Aorta (tissue), 5 donors: ENCODE measurements at places on chromosomes 4 and X. TPM values are rescaled to one million over a fixed set of nuclear protein-coding genes. Genes with fewer than 3 reads are reported as not detected.

DNA sequence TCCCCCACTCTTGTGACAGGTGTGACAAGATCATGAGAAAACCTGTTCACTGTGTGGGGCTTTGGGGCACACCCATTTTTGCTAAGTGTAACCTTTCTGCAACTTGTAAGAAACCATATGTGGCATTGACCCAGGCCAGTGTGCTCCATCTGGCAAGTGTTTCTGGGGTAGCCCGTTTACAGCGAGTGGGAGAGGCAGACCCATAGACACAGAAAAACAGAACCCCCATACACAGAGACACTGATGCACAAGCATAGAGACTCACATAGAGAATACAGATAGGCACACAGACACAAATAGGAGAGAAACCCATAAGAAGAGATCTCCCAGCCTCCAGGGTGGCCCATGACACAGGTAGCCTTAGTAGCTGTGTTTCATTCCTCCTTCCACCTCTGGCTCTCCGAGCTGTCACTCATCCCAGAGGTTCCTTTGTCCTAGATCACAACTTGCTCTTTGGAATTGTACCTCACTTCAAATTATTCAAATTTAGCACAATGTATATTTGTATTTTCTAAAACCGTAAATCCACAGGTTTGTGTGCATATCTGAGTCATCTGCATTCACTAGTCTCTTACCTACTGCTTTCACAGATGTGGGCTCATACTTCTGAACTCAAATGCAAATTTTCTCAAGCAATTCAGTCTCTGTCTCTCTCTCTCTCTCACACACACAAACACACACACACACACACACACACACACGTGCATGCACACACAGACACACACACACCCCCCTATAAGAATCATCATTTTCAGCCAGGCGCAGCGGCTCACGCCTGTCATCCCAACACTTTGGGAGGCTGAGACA lies 114.4 kb downstream of the SH3KBP1 start:
- H3K36me3 ChIP-seq, result no peaks in the 10 kb centered on the region
- no peak overlapping the region for H3K4me3 ChIP-seq
- H3K4me1 ChIP-seq, result no peaks in the 10 kb centered on the region
- H3K27ac ChIP-seq, result no peak overlapping the region
- H3K27me3 ChIP-seq, result no peaks in the 10 kb centered on the region
- no peak for DNase-seq

- no peak overlapping the region for H3K4me3 ChIP-seq
- no peaks in the 10 kb centered on the region for H3K4me1 ChIP-seq
- DNase-seq, result no peak
- no peak overlapping the region for H3K27ac ChIP-seq
- no peaks in the 10 kb centered on the region for H3K36me3 ChIP-seq
Observed at GRCh38 chr4:93775551-93775950, 53.0 kb upstream of the ATOH1 start.

DNA sequence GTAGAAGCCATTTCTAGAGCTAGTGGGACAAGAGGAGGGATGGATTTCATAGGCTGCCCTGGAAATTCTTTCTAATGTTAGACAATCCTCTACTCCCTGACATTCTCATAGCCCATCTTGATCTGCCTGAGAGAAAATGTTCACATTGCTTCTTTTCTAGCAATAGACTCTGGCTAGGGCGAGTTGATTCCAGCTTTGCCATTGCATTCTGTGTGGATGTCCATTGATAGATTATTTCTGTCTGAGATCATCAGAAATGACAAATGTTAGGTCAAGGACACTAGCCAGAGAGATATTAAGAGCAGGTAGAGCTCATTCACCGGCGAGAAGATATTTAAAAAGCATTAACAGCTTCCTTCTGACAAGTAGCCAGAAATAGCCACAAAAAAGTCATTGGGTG lies 184.7 kb downstream of the LDB2 start:
- no peak overlapping the region for H3K27ac ChIP-seq
- H3K4me3 ChIP-seq, result no peak overlapping the region
- H3K27me3 ChIP-seq, result no peaks in the 10 kb centered on the region
- H3K4me1 ChIP-seq, result no peaks in the 10 kb centered on the region
- no peak for DNase-seq

- no peaks in the 10 kb centered on the region for H3K36me3 ChIP-seq
- DNase-seq, result no peak
- no peak overlapping the region for H3K4me3 ChIP-seq
- H3K27ac ChIP-seq, result no peak overlapping the region
- no peaks in the 10 kb centered on the region for H3K27me3 ChIP-seq
Observed at GRCh38 chrX:121802881-121803412, 755.5 kb downstream of the GLUD2 start.

The STS gene
- 12.5 TPM for total RNA-seq

- peak; percentile 33 for DNase-seq
- H3K27ac ChIP-seq, result no peak overlapping the region
- H3K4me1 ChIP-seq, result no peaks in the 10 kb centered on the region
- H3K4me3 ChIP-seq, result no peak overlapping the region
- H3K36me3 ChIP-seq, result no peaks in the 10 kb centered on the region
Observed at GRCh38 chrX:153771415-153772315, 7.6 kb downstream of the PLXNB3 start.

- H3K27me3 ChIP-seq, result no peaks in the 10 kb centered on the region
- no peak overlapping the region for H3K27ac ChIP-seq
- H3K4me3 ChIP-seq, result no peak overlapping the region
- no peaks in the 10 kb centered on the region for H3K4me1 ChIP-seq
- no peak for DNase-seq
- H3K36me3 ChIP-seq, result no peaks in the 10 kb centered on the region
Observed at GRCh38 chrX:47808904-47809788, 27.6 kb upstream of the ZNF81 start.

The ADRA2C gene
- 72.2 TPM for total RNA-seq

The PNMA6F gene
- not detected for total RNA-seq

GRCh38 chr4:793941-794621 lies 31.8 kb downstream of the CPLX1 start:
- H3K27me3 ChIP-seq, result no peaks in the 10 kb centered on the region
- H3K4me3 ChIP-seq, result no peak overlapping the region
- DNase-seq, result no peak
- no peaks in the 10 kb centered on the region for H3K36me3 ChIP-seq
- H3K4me1 ChIP-seq, result no peaks in the 10 kb centered on the region

DNA sequence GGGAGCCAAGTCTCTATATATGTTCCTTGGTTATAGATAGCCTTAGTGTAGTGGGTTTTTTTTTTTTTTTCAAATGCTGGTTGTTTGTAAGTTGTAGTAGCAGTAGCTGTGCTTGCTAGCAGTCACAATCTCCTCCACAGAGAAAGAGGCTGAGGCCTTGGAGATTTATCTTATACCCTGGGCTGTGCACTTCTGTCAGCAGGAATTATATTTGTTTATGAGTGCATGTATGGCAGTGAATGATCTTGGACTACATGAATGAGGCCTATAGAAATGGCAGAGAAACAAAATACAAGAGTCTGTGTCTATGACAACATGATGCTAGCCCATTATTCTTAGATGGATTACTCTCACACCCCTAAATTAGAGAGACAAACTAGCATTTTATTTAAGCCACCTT lies 1674.2 kb upstream of the ADGRL3 start:
- no peaks in the 10 kb centered on the region for H3K27me3 ChIP-seq
- DNase-seq, result no peak
- H3K36me3 ChIP-seq, result no peaks in the 10 kb centered on the region
- no peak overlapping the region for H3K27ac ChIP-seq

The MAP3K15 gene
- total RNA-seq, result not detected

DNA sequence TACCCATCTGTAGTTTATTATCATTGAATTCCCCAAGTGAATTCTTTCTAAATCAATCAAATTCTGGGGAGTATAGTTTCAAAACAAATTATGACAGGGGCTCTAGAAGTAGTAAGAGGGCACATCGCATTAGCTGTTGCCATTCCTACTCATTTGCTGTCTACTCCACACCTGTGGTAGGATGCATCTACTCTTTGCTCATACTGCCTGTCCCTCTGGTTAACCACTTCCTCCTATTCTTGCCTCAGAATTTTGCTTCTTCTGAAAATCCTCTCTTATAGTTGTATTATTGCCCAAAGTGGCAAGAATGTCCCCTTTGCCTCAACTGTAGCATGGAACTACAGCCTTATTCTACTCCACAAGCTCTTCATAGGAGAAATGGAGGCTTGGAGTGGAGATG lies 12.7 kb upstream of the DGKK start:
- no peak overlapping the region for H3K4me3 ChIP-seq
- no peaks in the 10 kb centered on the region for H3K27me3 ChIP-seq
- no peaks in the 10 kb centered on the region for H3K4me1 ChIP-seq
- DNase-seq, result no peak
- no peak overlapping the region for H3K27ac ChIP-seq

The PHOX2B gene
- not detected for total RNA-seq
